ENCODE measurements at places on chromosomes 12 and 14.

GRCh38 chr14:24379907-24380730 lies 12.1 kb downstream of the NFATC4 start:
- DNase-seq, result no peak

DNA sequence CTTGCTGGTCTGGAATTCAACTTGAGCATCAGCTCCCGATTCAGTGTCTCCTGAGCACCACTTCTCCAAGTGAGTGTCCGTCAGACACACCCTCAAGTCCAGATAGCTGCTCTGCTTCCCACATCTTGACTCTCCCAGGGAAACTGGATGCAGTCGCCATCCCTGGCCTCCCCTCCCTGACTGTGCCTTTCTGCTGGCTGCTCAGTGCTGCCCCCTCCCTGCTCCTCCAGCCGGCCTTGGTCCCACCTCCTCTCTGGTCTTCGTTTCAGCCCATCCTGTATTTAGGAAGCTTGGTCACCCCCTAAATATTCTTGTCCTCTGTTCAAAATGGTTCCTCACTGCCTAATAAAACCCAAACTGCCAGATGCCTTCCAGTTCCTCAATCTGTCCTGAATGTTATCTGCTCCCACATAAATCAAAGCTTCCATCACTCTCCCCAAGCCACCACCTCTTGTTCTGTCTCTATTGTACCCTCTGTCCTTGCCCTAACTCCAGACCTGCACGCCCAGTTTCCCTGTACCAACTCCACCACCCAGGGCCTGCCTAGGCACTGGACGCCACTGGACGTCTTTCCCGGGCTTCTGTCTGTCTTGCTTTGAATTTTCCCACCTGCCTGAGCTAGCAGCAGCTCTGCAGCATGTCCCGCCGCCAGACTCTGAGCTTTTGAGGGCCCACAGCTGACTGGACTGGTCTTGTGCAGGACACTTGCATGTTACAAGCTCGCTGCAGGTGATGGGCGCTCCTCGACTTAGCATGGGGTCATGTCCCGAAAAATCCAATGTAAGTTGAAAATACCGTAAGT lies 33.8 kb downstream of the CCDC92 start:
- no peak for DNase-seq

DNA sequence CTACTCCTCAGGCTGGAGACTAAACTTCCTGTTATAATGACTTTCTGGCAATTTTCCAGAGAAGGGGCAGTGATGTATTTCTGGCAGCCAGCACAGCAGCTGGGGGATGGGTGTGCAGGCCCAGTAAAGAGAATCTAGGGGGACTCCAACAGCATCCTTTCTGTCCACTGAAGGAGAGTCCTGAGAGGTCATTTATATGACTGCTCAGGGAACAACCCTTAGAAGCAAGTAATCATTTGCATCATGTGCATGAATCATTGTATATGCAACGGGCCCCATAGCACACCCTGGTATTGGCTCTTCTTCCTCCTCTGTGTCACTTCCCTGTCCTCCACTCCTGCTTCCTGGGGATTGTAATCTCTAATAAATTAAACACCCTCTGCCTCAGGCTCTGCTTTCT lies 493.8 kb downstream of the RPS29 start:
- no peak for DNase-seq

- no peak for DNase-seq
Observed at GRCh38 chr12:5587711-5588121, 155.8 kb downstream of the NTF3 start.
